D721Med (cell line): ENCODE measurements at places on chromosomes 6 and 20.

DNA sequence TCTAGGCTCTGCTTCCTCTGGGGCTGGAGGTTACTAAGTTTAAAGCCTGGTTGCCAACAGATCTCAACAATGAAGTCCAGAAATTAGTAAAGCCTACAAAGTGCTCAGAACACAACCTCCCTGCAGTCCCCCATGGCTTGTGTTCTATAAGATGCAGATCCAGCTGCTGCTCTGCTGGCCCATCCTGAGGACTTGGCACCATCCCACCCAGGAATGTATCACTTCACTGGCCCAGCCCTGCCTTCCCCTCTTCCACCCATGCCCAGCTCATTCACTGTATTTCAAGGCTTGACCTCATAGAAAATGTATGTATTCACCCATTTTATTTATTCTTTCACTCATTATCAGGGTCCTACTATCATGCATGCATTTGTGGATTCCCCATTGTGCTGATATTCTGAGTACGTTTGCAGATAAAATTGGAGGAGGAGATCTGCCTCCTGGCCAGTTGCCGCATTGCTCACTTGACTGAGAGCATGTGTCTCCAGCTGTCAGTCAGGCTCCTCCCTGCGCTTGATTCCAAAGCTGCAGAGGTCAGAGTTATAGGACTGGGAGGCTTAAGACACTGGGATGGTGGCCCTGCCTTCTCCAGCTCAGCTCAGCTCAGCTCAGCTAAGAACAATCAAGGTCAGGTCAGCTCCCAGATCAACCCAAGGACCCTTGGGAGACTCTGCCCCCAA is 104.8 kb downstream of the MAFB start:
- no peak for DNase-seq

- DNase-seq = no peak
Measured at GRCh38 chr6:39706819-39707335, 18.3 kb downstream of the KIF6 start.

DNA sequence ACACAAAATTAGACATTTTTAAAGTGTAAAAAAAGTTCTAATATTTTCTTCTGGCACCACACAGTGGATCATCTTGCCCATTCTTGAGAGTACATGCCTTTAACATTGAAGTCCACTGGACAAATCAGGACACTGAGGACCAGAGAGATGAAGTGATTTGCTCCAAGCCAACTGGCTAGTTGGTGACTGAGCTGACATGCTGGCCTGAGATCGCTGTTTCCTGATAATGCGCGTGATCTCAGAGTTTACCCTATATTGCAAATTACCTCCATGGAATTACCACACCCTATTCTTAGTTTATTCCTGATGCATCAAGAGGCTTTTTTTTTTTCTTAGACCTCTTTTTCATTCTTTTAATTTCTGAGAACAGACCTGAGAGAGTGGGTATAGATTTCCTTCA is 432.8 kb downstream of the CD83 start:
- DNase-seq = no peak

- peak; percentile 47 for DNase-seq
Measured at GRCh38 chr20:58888521-58889333, 36.2 kb downstream of the GNAS start.

DNA sequence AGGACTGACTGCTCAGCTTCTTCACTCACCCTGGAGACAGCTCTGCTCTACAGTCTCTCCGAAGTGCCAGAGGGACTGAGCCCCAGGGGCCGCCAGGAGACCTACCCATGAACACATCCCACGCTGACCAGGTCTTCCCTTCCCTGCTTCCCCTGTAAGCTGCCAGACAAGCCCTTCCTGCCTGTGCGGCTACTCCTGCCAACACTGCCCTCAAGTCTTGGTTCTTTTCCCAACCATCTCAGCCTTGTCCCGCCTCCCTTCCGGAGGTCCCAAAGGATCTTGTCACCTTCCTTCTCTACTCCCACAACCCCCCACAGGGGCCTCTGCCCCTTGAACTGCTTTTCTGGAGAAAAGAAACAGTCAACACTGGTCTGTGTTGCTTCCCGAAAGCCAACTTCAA is 15.0 kb downstream of the CPNE5 start:
- DNase-seq = no peak

DNA sequence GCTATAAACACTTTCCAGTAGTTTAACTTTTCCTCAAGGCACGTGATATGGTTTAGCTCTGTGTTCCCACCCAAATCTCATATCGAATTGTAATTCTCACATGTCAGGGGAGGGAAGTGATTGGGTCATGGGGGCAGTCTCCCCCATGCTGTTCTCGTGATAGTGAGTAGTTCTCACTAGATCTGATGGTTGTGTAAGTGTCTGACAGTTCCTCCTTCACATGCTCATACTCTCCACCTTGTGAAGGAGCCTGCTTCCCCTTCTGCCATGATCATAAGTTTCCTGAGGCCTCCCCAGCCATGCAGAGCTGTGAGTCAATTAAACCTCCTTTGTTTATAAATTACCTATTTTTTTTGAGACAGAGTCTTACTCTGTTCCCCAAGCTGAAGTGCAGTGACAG is 127.9 kb downstream of the DTNBP1 start:
- DNase-seq = no peak

DNA sequence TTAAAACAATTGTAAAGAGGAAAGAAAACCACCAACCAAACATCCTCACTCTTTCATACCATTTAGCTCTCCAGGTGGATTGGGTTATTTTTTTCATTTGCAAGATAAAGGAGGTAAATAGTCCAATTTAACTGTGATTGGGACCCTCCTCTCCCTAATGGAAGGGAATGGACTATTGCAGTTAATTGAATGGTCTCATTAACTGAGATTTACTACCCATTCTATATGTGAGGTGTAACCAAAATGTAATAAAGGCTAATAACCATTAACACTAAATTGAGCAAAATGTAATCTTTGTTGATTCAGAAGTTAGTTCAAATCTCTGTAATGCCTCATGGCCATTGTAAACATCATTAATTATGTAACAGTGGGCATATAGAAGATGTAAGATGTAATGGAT is 105.0 kb downstream of the KLHL32 start:
- DNase-seq = no peak

DNA sequence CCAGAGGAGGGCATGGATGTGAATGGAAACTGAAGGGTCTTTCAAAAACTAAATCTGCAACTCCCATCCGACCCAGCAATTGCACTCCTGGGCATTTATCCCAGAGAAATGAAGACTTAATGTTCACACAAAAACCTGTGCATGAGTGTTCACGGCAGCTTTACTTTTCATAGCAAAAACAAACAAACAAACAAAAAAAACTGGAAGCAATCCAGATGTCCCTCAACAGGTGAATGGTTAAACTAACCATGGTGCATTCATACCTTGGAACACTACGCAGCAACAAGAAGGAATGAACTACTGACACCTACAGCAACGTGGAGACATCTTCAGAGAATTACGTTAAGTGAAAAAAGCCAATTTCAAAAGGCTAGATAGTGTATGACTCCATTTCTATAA is 32.2 kb downstream of the PMEPA1 start:
- DNase-seq = no peak

DNA sequence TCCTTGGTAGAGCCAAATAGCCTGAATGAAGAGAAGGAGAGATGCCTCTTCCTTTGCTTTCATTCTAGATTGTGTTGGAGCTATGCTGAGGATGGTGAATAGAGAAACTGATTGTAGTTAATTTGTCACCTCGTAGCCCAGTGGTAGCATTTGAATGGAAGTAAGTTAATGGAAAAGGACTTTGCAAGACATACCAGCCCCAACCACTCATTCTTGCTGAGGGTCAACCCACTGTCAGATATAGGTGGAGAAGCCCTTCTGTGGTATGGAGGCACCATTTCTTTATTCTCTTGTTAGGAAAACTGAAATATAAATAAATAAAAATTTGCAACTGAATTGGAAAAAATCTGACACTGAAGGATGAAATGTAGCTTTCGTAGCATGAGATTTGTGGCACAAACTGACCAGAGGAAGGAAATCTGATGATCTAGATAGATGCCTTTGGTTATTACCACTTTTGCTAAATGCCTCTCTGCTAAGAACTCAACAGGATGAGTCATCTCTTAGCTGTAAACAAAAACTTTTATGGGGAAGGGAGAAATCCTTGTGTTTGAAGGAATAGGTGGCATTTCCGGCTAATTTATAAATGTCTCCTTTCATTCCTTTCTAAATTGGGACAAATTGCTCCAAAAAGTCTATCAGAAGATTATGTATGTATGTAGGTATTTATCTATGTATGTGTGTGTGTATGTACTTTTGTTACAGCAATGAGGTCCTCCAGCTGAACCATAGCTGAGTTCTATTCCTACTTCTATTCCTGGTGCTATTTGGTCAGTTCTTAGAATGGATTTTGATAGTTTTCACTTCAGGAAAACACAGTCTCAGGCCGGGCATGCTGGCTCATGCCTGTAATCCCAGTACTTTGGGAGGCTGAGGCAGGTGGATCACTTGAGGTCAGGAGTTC is 76.5 kb upstream of the SUPT3H start:
- no peak for DNase-seq

DNA sequence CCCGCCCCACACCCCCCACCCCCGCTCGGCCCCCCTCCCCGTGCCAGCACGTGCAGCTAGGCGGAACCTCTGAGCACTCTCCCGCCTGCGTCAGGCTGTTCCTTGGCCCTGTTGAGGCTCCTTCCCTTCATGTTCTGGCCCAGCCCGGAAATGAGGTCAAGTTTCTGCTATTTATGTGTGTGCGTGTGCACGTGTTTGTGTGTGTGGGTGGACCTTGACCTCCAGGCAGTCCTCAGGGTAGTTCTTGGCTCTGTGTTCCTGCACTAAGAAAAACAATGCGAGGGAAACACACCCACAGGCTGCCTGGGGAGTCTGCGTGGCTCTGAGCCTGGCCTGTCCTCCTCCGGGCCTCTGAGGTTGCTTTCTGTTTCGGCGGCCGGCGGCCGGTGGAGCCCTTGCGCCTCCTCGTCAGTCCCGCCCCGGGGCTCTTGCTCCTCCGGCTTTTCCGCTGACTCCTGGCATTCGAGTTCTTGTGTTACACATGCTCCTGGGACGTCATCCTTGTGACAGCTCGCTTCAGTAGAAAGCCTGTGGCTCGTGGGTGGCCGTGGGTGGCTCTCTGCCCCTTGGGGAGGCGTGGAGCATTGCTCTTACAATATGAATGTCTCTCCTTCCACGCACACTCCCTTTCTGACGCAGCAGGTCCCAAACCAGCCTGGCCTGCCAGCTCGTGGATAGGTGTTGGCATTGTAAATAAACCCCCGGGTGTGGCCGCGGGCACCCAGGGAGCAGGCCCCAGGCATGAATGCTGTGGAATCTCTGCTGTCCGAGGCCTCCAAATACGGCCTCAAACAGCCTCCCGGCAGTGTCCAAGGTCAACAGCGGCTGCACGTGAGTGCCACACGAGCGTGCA is 10.0 kb downstream of the SLCO4A1 start:
- no peak for DNase-seq

DNA sequence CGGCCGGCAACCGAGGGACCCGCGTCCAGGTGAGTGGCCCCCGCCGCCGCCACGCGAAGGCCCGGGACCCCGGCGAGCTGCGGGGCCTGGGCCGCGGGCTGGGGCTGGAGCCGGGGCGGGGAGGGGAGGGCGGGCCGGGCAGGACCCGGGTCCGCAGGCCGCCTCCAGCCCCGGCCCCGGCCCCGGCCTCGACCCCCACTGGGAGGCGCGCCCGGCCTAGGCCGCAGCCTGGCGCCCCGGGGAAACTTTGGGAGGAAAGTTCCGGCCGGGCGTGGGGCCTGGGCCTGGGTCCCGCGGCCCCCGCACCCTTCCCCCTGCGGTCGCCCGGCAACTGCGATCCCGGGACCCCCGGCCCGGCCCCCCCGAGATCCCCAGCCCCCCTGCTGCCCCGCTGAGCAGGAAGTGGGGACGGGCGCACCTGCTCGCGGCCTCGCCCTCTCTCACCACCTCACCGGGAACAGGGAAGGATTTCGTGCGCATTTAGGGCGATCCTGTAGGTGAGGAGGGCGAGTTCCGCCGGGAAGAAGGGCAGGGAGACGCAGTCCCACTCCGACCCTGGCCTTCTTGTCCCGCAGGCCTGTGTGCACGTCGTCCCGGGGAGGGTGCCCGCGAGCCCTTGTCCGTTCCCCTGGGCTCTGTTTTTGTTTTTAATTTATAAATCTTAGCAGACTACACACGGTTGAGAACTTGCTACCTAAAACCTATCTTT is 402 bp downstream of the OSBPL2 start:
- no peak for DNase-seq
